ENCODE measurements at places on chromosomes 7 and 10. TPM values are rescaled to one million over a fixed set of nuclear protein-coding genes. Genes with fewer than 3 reads are reported as not detected.
A peak's percentile ranks its signal among the peaks of the same experiment; 100 is the strongest.

DNA sequence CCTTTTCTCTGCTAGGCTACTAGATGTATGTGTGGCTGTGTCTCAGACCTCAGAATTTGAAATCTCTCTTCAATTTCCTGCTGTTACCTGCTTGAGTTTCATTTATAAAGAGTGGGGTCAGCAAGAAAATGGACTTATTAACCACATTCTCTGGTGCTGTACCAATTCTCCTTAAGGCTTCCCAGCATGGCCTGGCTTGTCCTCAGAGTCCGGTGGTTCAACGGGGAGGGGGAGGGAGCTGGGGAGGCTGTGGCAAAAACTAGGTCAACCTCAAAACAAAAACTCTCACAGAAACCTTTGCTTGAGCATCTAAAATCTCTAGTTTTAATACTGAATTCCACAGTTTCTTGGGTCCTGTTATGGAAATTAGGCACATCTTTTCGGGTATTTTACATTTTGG is 389.1 kb upstream of the COBL start:
- no peak for DNase-seq

DNA sequence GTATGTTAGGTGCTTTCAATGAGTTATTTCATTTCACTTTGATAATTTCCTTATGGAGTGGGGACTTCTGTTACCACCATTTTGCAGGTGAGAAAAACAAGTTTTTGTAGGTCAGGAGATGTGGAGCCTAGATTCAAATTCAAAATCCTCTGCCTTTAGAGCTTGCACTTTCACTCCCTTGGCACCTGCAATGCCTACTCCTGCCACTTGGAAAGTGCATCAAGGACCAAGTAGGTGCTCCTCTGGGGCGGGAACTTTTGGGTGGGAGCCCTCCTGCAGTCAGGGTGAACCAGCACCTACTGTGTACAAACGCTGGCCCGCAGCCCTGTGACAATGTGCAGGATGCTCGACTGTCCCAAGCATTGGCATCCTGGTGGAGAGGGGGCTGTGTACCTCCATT is 199.0 kb downstream of the EMX2 start:
- peak; percentile 23 for DNase-seq

Gene LBX1
- not detected for total RNA-seq

- DNase-seq = peak; percentile 19
These were observed 337.2 kb downstream of the C7orf25 start for GRCh38 chr7:42574685-42575084.

Gene PTPRN2
- total RNA-seq = 0.80 TPM

DNA sequence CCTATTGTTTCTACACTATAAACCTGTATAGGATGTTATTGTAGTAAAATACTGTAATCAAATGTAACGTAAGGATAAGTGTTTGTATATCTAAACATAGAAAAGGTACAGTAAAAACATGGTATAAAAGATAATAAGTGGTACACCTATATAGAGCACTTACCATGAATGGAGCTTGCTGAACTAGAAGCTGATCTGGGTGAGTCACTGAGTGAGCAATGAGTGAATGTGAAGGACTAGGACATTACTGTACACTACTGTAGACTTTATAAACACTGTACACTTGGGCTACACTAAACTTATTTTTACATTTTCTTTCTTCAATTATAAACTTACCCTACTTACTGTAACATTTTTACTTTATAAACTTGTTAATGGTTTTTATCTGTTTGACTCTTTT is 732.9 kb upstream of the LRRN3 start:
- DNase-seq = no peak

DNA sequence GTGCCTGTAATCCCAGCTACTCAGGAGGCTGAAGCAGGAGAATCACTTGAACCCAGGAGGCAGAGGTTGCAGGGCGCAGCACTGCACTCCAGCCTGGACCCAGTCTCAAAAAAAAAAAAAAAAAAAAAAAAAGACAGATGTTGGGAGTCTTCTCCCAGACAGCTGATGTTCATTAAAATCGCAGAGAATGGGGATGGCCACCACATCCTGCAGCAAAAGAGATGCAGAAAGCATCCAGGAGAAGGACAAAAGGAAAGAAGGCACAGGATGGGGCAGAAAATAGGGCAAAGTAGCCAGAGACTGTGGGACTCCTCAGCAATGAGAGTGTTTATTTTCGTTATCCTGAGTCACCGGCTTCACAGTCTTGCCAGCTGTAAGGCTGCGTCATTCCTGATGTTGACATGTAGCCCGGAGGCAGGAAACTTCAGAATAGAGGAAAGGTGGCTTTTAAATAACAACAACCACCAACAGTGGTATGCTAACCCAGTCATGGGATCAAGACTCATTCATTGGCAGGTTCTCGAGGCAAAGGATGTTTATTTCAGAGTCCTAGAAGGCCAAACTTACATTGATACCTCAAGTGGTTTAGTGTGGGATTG is 149.5 kb upstream of the SVIL start:
- peak; percentile 65 for DNase-seq

Gene BRAF
- 11.6 TPM for total RNA-seq

Gene ZNF488
- total RNA-seq = 4.5 TPM

Gene SPDYE9
- not detected for total RNA-seq

DNA sequence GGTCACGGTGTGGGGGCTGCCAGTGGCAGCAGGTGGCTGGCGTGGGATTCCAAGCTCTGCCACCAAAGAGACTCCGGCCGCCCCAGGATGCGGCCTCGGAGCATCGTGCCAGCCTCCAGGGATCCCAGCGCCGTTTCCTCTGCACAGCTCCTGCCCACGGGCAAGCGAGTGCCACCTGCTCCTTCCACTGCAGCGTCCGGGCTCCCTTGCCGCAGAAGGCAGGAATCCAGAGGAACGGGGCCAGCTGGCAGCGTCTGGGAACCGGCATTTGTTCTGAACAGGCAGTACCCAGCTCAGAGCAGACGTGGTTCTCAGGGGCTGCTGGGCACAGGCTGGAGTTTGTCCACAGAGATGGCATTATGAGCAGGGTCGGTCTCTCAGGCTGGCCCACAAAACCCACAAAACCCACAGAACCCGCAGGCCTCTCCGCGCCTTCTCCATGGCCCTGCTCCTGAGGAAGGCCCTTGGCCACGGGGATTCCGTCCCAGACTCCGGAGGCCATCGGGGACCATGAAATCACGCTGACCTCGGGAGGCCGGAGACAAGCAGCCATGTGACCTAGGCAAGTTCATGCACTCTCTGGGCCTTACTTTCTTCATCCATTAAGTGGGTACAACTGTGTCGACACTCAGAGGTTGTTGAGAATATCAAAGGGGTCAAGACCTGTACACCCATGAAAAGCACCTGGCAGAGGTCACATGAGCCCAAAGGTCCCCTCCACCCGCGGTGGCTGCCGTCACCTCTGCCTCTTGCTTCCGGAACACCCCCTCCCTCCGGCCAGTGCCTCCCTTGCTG is 72.1 kb upstream of the TNRC18 start:
- no peak for DNase-seq

DNA sequence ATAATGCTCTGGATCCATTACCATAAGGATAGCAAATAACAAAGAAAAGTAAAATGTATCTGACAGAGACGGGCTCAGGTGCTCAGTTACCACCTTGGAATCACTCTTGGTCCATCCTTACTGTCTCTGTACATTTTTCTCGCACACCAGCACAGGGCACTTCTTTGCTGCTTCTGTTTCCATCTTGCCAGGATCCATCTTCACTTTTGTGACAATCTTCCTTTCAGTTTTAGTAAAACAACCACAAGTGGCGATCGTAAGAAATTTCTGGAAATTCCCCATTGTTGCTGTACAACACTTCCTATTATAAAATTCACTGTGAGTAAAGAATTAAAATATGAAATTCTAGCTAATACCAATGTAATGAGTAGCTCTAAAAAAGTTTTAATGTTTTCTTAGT is 695.5 kb downstream of the GRM8 start:
- no peak for DNase-seq

- DNase-seq = no peak
These were observed 51.8 kb upstream of the BMPER start for GRCh38 chr7:33853361-33854062.

Gene FBXL13
- 0.97 TPM for total RNA-seq

- DNase-seq = no peak
These were observed 87.2 kb downstream of the CALD1 start for GRCh38 chr7:134866617-134867016.

DNA sequence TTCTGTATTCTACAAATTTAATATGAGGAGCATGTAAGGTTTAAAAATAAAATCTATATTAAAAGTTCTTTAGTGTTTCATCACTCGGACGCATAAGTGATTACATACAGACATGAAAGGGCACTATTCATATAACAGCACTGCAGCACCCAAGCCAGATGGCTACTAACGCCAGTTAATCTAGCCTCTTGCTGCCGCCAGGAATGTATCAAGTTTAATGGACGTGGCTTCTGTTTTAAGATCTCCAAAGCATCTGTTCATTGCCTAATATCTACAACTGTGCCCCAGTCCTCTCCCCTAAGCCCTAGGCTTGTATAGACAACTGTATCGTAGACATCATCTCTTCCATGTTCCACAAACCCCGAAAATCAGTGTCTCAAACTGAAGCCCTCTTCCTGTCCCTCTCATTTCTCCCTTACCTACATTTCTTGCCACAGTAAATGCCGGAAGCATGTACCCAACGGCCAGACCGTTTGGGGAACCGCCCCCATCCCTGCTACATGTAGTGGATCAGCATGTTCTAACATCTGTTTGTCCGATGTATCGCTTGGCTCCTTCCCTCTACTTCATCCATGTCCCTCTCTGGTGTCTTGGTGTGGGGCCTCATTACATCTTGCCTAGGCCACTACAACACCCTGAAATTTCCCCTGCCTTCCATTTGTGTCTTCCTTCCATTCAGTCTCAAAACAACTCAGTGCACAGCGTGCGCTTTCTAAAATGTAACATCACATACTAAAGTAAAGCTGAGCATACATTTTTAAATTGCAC is 147.5 kb upstream of the RSU1 start:
- DNase-seq = no peak

Gene DRGX
- not detected for total RNA-seq

DNA sequence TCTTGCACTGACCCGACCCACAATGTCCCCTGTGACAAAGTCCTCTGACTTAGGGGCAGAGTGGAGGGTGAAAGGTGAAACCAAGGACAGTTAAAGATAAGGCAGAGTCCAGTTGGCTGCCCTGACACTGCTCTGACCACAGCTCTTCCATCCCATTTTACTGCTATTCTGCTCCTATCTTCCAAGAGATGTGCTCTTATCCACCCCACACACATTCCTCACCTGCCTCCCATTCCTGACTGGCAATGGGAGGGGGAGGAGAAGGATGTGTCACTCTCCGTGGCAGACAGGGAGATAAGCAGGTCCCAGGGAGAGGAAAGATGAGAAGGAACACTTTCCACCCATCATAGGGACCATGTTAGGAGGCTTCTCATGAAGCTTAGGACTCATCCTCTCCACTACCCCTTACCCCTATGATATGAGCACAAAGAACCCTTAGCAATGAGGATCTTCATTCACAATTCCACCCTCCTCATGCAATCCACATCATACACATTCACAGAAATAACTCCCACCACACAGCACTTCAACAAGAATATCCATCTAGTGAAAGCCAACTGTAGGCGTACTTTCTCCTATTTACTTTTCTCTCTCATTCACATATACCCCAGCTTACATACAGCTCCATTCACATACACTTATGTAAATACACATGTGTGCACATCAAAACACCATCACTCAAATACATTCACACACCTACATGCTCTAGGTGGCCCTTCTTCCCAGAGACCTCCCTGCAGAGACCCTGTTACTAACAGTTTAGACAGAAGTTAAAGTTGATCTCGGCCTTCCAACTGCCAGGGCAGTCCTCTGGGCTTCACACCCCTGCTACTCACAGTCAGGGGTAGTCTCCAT is 6.6 kb downstream of the SYNPO2L start:
- peak; percentile 49 for DNase-seq

Gene PDZD7
- 5.1 TPM for total RNA-seq

GRCh38 chr7:152344253-152344652 is 91.5 kb downstream of the KMT2C start:
- DNase-seq = no peak

Gene ZMIZ2
- 16.6 TPM for total RNA-seq

DNA sequence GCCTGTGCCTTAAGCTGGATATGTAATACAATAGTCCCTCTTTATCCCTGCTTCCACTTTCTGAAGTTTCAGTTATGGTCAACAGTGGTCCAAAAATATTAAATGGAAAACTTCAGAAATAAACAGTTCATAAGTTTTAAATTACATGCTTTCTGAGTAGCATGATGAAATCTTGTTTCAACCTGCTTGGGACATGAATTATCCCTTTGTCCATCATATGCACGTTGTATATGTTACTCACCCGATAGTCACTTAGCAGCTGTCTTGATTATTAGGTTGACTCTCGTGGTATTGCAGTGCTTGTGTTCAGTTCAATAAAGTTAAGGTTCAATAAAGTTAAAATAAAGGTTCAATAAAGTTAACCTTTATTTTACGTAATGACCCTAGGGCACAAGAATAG is 25.5 kb downstream of the C1GALT1 start:
- no peak for DNase-seq

DNA sequence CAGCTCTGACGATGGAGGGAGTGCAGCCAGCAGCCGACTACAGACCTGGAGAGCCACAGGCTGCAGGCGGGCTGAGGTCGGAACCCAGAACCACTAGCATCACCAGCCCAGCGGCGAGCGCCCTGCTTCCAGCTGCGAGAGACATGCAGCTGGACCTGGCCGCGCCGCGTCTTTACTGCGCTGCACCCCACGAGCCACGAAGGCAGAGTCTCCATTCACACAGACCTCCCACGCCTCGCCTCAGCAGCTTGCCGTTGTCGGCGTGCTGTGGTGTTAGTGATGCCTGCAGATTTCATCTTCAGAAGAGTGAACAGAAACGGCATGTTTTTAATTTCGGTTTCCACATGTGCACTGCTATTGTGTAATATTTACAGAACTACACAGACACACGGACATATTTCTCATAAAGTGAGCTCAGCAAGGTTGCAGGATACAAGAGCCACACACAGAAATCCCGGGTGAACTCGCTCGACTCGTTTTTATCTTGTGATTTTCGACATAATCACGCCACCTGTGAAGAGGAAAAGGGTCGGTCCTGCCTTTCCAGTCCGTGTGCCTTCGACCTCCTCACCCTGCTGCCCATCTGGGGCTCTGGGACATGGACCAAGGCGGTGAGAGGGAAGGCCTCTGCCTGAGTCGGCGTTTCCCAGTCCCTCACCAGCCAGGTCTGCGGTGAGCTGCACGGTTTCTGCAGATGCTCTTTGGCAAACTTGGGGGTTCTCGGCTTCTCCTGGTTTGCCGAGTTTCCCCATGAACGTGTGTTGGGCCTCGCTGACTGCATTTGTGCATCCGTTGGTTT is 252.2 kb downstream of the ELFN1 start:
- no peak for DNase-seq

GRCh38 chr7:118621810-118622360 is 397.4 kb downstream of the ANKRD7 start:
- no peak for DNase-seq

DNA sequence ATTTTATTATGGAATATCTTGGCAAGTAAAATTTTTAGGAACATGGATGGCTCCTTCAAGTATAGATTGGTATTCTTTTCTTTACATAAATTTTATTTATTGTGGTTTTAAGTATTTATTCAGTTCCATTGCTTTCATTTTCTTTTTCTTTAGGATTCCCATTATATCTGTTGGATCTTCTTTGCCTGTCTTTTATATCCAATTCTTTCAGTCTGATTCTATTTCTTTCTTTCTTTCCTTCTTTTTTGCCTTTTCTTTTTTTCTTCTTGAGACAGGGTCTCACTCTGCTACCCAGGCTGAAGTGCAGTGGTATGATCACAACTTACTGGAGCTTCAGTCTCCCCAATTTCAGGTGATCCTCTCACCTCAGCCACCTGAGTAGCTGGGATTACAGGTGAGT is 74.2 kb upstream of the GLI3 start:
- no peak for DNase-seq
